ENCODE measurements at places on chromosomes 7 and 10. TPM values are rescaled to one million over a fixed set of nuclear protein-coding genes. Genes with fewer than 3 reads are reported as not detected.

The SLC26A3 gene
- not detected for total RNA-seq

- no peak for DNase-seq
These were observed 35.1 kb downstream of the GUSB start for GRCh38 chr7:65946904-65947303.

GRCh38 chr10:59967079-59967478 lies 60.7 kb upstream of the CCDC6 start:
- DNase-seq = no peak

DNA sequence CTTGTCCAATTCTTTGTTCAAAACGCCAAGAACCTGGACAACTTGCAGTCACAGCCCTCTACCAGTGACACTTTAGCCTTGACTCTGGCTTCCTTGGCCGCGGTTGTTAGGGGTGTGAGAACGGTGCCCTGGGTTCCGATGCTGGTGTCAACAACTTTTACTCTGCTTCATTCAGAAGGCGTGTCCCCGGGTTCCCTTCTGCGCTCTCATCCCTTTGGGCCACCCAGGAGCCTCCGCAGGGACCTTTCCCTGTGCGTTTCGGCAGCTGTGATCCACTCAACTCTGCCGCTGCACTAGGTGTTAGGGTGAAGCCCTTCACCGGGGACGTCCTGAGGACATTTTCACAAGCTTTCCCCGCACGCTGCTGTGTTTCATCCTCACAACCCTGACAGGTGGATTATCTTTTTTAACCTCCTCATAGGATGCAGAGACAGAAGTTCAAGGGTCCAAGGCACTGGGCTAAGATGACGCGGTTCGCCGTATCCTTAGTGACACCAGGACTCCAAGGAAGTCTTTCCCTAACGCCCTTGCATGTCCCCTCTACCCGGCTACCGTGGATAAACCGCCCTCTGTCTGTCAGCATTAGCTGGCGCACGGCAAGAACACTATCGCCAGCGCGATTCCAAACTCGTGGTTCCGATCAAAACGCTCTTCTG lies 133.5 kb upstream of the SHH start:
- DNase-seq = no peak

DNA sequence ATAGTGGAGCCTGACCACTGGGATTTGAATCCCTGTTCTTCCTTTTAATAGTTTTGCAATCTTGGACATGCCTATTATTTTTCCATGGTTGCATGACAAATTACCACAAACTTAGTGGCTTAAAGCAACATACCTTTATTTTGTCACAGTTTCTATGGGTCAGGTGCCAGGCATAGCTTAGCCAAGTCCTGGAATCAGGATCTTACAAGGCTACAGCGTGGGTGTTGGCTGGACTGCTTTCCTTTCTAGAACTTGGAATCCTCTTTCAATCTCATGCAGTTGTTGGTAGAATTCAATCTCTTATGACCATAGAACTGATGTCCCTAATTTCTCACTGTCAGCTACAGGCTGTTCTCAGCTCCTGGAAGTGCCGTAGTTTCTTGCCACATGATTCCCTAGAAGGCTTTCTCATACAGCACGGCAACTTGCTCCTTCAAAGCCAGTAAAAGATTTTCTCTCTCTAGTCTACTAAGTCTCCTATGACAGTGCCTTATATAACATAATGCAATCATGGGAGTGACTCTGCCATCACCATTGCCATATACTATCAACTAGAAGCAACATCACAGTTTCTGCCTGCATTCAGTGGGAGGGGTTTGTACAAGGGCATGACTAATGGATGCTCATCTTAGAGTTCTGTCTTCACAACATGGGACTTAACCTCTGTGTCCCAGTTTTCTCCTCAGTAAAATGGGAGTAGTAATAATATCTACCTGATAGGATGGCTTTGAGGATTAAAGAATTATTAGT lies 243.4 kb upstream of the FZD1 start:
- DNase-seq = no peak
